ENCODE measurements at places on chromosomes 6 and 20.

- DNase-seq, result no peak
Measured at GRCh38 chr6:15791448-15792181, 128.8 kb upstream of the DTNBP1 start.

DNA sequence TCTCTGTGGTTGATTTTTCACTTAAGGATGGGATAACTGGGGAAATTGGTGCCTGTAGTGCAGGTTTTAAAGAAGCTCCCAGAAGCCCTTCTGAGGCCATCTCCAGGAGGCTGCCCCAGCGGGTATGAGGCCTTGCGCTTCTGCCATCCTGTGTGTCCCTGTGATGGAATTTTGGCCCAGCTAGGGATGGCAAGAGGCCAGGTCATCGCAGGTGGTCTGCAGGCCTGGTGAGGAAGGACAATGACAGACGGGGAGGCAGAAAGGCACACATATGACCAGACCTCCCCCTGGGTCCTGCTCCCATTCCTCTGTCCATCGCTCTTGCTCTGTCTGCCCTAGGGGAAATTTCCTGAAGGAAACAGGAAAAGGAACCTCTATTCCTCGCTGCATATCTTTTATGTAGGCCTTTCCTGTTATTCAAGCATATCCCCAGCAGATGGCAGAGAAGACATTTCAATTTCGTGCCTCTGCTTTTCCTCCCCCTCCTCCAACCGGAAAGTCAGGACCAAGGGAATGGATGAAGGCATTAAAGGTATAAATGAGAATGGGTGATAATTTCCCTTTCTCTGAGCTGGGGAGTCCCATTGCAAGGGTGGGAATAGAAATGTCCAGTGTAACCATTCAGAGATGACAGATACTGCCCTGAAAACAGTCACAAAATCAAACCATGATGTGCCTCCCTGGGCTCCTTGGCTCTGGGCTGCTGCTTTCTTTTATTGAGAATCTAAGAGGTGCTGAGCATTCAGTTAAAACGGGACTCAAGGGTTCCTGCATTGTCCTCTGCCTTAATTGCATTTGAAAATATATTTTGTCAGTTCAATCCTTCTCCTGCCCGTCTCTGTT is 17.6 kb upstream of the HLA-F start:
- peak; percentile 42 for DNase-seq

DNA sequence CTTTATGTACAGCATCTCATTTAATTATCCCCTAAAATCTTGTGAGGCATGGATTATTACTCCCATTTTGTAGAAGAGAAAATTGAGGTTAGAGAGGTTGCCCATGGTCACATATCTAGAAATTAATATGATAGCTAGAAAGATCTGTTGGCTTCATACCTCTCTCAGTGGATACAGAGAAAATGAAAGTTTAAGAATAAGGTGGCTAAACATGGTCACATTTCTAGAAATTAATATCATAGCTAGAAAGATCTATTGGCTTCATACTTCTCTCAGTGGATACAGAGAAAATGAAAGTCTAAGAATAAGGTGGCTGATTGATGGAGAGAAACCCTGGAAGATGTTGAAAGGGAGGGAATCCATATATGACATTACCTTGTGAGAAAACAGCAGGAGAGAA is 260.7 kb upstream of the MAN1A1 start:
- no peak for DNase-seq

GRCh38 chr6:123658848-123659247 is 22.1 kb upstream of the TRDN start:
- DNase-seq, result no peak

DNA sequence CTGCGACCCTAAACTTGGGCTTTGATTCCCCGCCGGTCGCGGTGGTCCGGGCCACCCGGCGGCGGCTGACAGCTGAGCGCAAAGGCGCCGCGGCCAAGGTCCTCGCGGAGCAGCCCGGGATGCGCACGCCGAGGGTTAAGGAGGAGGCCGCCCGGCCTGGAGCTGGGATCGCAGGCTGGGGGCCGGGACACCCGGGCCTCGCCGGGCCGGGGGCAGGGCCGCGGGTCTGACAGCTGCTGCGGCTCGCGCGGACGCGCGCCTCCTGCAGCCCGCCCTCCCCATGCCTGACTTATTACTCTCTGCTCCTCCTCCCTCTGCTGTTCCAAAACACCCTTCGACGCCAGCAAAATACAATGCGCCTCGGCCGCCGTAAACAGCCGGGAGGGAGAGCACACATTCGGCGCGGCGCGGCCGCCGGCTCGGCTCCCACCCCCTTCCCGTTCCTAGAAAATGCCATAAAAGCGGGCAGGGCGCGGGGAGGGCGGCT is 746 bp downstream of the BACH2 start:
- peak; percentile 55 for DNase-seq

- no peak for DNase-seq
Measured at GRCh38 chr20:20213526-20214121, 154.3 kb upstream of the INSM1 start.

- no peak for DNase-seq
Measured at GRCh38 chr6:121497970-121498375, 62.5 kb downstream of the GJA1 start.

- DNase-seq, result peak; percentile 92
Measured at GRCh38 chr20:34215711-34216381, 25.4 kb upstream of the ASIP start.

- no peak for DNase-seq
Measured at GRCh38 chr6:30071081-30071818, 4.3 kb downstream of the PPP1R11 start.

DNA sequence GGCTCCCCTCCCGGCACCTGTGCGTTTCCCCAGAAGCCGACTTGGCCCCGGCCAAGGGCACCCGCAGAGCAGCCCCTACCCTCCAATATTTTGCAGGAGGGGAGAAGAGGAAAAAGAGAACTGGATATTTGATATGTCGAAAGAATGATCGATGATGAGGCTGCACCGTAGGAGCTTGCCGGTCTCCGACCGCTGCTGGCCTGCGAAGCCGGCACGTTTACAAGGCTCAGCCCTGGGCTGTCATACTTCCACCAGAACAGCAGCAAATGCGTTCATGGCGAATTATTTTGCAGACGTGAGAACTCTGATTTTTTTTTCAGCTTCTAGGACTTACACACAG is 296.7 kb downstream of the TFAP2C start:
- DNase-seq, result no peak

GRCh38 chr6:88119769-88120168 is 46.4 kb downstream of the CNR1 start:
- DNase-seq, result no peak
